GM12892 (cell line): ENCODE measurements at places on chromosomes 7 and 10.

GRCh38 chr7:116731445-116732335 is 59.7 kb downstream of the MET start:
- DNase-seq, result no peak

DNA sequence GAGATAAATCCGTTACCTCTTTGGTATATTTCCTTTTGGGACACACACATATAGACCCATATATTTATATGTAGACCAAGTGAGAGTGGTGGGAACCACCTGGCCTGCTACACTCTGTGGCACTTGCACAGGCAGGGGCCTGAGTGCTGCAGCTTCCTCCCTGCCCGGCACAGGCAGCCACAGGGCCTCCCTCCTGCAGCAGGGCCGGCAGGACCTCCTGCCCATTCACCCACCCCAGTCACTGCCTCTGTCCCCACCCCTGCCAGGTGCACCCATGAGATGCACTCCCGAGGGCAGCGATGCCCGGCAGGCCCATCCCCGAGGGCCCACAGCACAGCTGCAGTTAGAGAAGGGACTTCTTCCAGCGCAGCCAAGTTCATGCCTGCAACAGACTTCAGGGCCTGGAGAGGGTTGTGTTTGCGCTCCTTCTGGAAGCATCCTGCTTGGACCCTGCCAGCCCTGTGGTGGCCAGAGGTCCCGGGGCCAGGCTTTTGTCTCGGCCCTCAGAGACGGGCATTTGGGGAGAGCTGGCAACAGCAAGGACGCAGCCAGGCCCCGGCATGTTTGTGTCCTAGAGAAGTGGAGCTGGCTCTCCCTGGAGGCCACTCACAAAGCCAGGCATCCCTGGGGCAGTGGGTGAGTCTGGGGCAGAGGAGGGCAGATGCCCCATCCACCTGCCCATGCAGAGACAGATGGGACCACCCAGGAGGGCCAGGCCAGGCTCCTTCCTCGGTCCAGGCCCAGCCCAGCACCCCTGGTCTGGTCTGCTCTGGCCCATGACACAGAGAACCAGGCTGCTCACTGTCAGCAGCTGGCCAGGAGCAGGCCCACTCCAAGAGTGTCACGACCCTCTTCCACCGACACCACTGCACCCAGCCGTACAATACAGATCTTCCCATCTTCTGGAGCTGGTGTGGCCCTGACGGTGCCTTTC is 41.4 kb downstream of the PWWP2B start:
- DNase-seq, result no peak

DNA sequence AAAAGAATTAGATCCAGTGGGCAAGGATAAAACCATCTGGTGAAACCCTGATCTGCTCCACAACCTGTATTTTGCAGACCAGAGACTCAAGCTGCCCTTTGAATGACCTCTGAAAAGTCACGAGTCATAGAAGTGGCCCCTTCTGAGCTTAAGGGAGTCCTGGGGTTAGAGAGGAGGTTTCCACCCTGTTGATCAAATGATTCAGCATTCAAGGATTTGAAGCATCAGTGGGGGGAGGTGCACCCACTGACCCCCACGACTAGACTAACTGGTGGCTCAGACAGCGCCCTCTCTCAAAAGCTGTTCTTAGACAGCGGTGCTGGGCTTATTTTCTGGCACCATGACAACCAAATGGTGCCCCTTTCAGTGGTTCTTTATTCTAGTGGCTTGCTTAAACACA is 44.3 kb downstream of the PLCE1 start:
- DNase-seq, result no peak

GRCh38 chr7:93884541-93884940 is 6.0 kb downstream of the TFPI2 start:
- no peak for DNase-seq

GRCh38 chr7:146773506-146773905 is 656.9 kb downstream of the CNTNAP2 start:
- no peak for DNase-seq

DNA sequence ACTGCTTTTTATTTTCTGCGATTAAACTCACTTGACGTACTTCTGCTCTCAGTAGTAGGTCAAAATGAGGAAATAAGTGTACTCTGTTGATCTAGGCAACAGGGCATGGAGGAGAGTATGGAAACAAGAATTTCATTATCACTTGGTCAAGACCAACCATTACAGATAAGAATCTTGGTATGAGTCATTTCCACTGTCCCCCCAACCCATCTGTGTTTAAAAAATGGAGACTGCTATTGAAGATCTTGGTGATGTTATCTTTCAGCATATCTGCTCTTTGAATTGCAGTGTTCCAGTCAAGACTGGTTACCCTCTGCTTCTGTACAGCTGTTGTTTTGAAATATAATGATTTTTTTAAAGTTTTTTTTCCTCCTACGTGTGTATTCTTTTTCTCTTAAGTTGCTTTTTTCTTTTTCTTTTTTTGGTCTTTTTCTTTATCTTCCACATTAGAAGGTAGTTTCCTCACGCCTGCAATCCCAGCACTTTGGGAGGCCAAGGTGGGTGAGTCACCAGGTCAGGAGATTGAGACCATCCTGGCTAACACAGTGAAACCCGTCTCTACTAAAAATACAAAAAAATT is 11.7 kb downstream of the STAM start:
- DNase-seq, result no peak

GRCh38 chr7:81676105-81676811 is 93.6 kb downstream of the HGF start:
- no peak for DNase-seq

- DNase-seq, result no peak
These were observed 15.6 kb downstream of the CLRN3 start for GRCh38 chr10:127877116-127877515.

- DNase-seq, result no peak
These were observed 378.6 kb upstream of the PRKCQ start for GRCh38 chr10:6958711-6959110.

- no peak for DNase-seq
These were observed 55.7 kb upstream of the GATA3 start for GRCh38 chr10:7998831-7999230.

- DNase-seq, result no peak
These were observed 41.6 kb upstream of the FHIP2A start for GRCh38 chr10:114779803-114780576.

- no peak for DNase-seq
These were observed 63.9 kb upstream of the CACNA2D1 start for GRCh38 chr7:82507365-82507975.

DNA sequence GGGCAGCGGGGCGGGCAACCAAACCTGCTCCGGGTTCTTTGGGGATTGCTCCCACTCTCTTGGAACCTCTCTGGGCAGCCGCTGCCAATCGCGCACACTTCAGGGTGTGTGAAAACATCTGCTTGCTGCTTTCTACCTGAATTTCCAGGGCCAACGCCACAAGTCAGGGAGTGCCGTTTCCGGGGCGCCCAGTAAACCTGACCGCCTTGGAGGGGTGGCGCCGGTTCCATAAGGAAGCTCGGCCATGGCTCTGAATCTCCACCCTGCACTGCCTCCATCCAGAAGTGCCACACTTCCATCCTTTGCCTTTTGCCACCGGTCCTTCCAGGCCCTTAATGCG is 679 bp upstream of the AFAP1L2 start:
- no peak for DNase-seq

GRCh38 chr7:116547347-116547746 is 22.5 kb downstream of the CAV1 start:
- no peak for DNase-seq

GRCh38 chr10:112376396-112376790 is 2.5 kb downstream of the ACSL5 start:
- no peak for DNase-seq

- DNase-seq, result no peak
These were observed 15.7 kb downstream of the PLEKHS1 start for GRCh38 chr10:113767222-113767621.

- no peak for DNase-seq
These were observed 36.0 kb upstream of the DGKI start for GRCh38 chr7:137882806-137883205.

GRCh38 chr7:27128034-27128433 is 2.5 kb downstream of the HOXA4 start:
- DNase-seq, result no peak

- DNase-seq, result no peak
These were observed 642 bp downstream of the STK32C start for GRCh38 chr10:132306864-132307751.

- no peak for DNase-seq
These were observed 2.6 kb downstream of the LIPA start for GRCh38 chr10:89248990-89249389.

- no peak for DNase-seq
These were observed 1.9 kb downstream of the HHEX start for GRCh38 chr10:92691591-92692079.

- DNase-seq, result no peak
These were observed 165.9 kb upstream of the PPP1R3A start for GRCh38 chr7:114084472-114085312.

- DNase-seq, result no peak
These were observed 1.4 kb downstream of the GIMAP5 start for GRCh38 chr7:150738591-150739001.

DNA sequence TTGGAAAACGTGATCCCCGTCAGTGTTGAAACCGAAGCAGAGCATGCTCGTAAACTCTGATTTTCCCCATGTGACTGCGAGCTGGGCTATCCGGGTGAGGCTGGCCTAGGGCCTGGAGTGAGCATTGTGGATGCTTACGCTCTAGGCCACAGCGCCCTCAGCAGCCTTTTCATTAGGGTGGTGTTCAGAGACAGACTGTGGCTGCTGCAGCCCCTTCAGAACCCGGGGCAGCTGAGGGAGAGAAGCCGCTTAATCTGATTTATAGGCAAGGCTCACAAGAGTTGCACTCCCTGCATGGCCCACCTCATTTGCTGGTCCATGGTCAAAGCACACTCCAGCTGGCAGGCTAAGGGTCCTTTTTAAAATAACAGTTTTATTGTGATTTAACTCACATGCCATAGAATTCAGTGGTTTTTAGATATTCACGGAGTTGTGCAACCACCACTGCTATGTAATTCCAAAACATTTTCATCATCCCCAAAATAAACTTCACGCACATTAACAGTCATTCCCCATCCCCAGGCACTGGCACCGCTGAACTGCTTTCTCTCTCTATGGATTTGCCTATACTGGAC is 72.5 kb downstream of the SYPL1 start:
- DNase-seq, result no peak

DNA sequence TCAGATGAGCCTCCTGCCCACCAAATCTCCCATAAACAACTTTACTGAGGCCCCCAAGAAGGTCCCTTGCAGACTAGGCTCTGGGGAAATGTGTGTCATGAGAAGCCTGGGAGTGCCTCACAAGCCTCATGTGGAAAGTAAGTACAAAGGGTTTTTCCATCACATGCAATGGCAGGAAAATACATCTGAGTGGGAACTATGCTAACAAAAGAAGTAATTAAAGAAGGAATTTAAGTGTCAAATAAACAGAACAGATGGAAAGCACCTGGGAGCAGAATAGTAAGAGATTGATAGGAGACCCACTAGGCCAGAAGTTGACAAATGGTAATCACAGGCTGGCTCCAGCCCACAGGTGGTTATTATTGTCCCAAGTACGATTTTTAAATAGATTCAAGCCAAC is 20.5 kb downstream of the GSAP start:
- no peak for DNase-seq

DNA sequence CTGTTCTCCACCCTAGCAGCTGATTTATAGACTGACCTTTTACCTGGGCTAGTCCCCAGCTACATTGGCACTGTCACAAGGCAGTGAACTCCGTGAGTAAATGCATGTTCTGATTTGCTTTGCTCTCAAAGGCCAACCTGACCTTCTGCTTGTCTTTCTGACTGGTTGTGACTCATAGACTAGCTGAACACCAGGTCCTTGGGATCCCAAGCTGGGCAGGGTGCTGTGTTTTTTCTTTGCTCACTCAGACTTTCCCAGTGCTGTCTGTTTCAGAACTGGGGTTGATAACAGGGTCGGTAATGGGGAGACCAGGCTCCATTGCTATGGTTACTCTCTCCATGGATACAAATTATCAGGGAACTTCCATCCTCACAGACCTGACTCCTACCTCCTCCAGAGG is 35.0 kb downstream of the EVX1 start:
- DNase-seq, result no peak

- no peak for DNase-seq
These were observed 134.9 kb upstream of the ADARB2 start for GRCh38 chr10:1872151-1872726.

- no peak for DNase-seq
These were observed 206.4 kb downstream of the KCNMA1 start for GRCh38 chr10:77431209-77431611.
